Activated CD4-positive, alpha-beta T cell treated with anti-CD3 and anti-CD28 coated beads, Interleukin-2, amount 50 U/mL, for 4 hours (primary cell): ENCODE measurements at places on chromosomes 3 and 15.

DNA sequence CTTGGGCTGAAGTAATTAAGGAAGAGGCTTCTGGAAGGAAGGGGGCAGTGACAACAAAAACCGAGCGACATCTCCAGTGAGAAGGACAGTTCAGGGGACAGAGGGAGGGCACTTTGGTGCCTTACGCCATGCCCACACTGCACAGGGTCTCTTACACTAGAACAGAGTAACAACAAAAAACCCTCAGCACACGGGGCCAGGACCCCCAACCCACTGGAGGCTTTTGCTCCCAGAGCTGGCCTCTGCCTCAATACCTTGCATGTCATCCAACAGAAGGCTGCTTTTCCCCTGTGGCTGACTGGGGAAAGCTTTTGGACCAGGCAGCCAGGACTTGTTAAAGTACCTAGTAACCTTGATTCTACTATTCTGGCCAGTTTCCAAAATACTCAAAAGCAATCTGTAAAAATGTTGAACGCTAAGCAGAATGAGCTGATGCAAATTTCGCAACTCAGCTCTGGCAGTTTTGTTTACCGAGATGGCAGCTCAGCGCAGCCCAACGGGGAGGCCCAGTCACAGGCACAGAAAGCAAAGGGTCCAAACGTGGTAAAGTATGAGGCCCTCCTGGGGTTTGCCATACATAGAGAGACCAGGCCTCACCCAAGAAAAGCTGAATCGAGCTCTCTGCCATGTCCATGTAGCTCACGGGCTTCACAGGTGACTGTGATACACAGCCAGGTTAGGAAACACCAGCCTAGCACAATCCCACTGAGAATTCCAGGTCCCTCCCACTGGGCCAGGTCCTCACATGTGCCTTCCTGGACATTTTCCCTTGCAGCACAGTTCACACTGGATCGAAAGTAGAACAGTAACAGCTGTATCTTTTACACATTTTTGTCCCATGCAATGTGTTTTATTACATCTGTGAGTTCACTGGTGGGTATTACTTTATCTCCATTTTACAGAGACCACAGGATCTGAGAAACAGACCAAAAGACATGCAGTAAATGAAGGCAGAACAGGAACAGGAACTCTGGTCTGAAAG is 6.0 kb downstream of the CHCHD4 start:
- no peak for DNase-seq

GRCh38 chr3:174355505-174355904 is 503.6 kb upstream of the NAALADL2 start:
- DNase-seq, result no peak

DNA sequence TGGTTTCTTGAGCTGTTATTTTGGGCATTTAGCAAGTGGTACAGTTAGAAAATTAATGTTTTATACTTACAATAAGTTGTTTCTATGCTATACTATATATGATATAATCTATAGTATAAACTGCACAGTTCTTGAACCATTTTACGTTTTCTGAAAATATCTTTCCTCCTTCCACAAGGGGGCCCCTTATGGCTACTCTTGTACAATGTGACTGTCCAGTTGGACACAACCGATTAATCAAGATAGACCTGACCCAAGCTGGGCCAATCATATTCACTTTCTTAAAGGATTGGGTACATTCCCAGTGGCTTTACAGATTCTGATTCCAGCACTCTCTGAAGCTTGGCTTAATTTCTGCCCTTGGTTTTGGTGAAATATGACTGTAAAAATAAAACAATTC is 953.4 kb downstream of the AGBL1 start:
- no peak for DNase-seq

GRCh38 chr3:154050216-154050615 is 71.0 kb upstream of the ARHGEF26 start:
- DNase-seq, result no peak

DNA sequence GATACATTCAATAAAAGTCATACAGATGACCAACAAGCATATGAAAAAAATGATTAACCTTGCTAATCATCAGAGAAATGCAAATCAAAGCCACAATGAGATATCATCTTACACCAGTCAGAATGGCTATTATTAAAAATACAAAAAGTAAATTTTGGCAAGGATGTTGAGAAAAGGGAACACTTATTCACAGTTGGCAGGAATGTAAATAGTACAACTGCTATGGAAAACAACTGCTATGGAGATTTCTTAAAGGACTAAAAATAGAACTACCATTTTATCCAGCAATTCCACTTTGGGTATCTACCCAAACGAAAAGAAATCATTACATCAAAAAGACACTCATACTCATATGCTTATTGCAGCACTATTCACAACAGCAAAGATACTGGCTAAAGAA is 1121.8 kb downstream of the TBL1XR1 start:
- DNase-seq, result no peak

DNA sequence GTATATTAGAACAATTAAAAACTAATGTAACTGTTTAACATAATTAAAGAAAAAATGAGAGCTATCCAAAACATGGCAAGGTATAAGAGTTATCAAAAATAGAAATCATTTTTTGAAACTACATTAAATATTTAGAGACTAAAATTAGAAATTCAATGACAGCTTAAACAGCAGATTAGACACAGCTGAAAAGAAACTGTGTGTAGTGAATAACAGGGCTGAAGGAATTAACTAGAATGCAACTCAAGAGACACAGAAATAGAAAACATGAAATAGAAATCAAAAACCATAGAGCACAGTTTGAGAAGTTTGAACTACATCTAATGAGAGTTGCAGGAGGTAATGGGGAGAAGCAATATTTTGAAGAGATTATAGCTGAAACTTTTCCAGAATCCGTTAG is 59.9 kb upstream of the FBN1 start:
- DNase-seq, result no peak

GRCh38 chr15:98547275-98547674 is 101.1 kb upstream of the IGF1R start:
- no peak for DNase-seq

DNA sequence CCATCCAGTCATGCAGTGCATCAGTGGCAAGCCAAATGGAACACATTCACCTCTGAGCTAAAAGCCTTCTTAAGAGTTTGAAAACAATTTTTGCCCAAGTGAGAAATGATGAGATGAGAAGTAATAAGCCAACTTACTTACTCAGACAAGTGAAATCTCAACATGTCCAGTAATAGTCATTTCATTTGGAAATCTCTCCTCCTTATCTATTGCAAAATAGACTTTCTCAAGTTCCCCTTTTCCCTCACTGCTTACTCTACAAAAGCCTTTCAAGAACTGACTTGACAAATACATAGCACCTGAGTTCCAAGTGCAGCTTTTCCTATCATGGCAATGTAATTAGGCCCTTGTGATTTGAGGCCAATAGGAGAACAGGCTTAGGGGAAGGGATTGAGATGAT is 282.3 kb downstream of the SLC9A9 start:
- no peak for DNase-seq

- no peak for DNase-seq
Observed at GRCh38 chr15:39192351-39192750, 388.5 kb upstream of the THBS1 start.

DNA sequence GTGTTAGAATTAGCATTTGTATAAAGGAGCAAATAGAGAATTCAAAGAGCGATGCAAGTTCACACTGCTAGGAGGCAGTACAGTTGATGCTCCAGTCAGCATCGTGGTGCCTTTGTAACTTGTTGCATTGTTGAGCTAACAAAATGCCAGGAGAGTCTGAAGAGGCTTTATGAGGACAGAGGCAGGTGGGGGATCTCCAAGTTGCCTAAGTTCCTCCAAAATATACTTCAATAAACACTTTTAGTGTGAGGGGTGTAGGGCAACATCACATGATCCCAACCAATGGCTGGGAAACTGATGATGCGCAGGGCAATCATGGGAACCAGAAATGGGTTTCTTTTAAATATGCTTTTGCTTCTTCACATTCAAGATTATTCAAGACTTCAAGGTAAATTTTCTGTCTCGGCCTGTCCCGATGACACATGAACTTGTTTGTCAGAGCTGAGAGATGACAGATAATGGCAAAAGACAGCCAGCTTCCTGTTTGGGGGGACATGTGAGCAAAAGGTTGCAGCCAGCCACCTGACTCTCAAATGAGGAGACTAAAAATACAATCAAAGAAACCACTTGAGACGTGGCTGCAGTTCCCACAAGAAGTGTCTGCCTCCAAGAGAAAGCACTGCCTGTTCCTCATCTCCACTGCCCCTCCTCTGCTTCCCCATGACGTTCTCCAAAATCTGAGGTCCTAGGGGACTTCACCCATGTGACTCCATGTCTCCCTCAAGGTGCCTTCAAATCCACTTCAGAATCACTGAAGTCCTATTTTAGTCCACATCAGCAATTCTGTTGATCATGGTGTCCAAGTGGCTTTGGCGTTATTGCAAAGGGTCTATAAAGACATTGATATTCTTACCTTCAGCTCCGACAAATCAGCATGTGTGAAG is 39.3 kb downstream of the KLHL6 start:
- DNase-seq, result peak; percentile 48

DNA sequence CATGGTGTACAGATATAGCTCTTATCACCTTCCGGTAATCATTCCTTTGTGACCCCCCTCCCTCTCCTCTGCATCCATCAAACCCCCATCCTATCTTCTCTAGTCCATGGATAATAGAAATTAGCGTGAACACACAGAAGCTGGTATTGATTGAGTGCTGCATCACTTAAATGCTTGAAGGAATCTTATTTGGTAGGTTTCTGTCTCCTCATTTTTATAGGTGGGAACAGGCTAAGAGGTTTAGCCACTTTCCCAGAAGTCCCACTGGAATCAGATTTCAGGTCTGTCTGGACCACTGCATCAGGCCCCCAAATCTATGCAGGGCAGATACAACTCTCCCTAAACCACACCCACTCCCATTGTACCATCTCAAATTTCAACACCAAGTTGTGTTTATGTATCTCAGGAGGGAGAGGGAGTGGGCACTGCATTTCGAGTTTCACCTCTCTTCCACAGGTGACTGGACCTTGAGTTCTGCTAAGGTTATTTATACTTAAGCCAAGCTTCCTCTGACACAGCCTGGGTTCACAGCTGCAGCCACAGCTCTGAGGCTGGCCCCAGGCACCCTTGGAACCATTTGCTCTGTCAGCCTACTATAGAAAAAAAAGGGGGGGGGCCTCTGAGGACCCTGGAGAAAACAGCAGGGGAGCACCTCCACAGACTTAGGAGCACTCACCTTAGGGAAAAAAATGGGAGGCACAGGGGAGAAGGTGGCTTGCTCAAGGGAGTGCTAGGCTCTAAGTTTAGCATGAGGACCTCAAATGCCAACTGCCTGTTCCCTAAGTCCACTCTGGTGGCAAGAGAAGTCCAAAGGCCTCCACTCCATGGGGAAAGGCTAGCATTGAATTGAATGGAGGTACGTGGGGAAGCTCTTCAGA is 2.1 kb upstream of the NMB start:
- no peak for DNase-seq
